Stimulated activated CD4-positive, alpha-beta T cell treated with anti-CD3 and anti-CD28 coated beads, TNF-alpha, amount 100 ng/mL, for 48 hours (primary cell): ENCODE measurements at places on chromosomes 5 and 9.

DNA sequence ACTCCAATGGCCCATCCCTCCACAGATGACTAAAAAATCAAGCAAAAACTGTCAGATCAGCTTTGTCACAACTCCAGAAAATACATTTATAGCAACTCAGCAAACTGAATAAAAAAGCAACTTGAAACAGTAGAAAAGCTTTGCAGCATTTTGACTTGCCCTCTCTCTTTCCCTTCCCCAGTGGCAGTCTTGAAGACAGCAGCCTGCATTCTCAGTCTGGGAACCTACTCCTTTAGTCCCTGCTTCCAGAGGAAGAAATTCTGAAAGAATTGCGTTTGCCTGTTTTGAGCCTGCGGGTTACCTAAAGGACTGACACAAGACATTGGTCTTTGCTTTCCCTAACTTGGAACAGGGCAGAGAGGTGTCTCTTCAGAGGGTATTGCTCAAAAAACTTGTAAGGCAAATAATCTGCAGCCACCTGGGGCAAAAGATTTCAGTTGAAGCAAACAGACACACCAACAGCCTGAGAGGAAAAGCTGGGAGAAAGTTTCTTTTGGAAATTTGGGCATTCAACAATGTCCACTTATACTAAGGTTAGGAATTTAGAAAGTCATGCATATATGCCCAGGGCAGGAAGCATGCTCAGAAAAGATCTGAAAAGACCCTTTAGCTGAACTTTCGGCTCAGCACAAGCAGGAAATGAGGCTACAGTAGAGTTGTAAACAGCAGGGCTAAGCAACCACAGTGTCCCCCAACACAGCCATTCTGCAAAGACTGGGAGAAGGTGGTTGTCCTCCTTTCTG is 15.2 kb upstream of the SLC35D2 start:
- DNase-seq = no peak

DNA sequence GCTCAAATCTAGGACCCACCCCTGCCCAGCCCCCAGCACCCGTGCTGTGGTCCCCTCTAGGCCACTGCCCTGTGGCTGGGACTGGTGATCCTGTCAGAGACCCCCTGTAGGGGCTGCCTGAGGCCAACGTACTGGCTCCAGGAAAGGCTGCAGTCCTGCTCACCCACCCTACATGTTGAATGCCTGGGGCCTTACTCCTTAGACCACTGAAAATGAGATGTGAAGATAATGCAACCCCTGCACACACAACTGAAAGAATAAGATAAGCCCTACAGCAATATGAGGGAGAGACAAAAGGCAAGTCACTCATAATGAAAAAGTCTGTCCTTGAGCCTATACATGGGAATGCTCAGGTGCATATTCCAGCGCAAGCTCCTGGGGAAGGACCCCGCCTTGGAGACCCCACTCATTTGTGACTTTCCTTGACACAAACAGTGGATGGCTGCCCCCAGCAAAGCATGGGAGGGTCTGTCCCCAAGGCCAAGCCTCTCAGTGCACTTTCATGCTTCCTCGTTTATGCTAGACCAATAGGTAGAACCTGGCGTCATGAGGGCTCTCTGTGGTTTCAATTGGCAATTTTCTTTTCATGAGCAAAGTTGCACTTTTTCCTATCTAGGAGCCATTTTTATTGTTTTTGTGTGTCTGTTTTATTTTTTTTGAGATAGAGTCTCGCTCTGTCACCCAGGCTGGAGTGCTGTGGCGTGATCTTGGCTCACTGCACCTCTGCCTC is 12.5 kb upstream of the WNK2 start:
- no peak for DNase-seq

- DNase-seq = no peak
Measured at GRCh38 chr5:170867825-170868224, 6.0 kb downstream of the RANBP17 start.

GRCh38 chr5:74945561-74946165 is 79.5 kb upstream of the FAM169A start:
- peak; percentile 10 for DNase-seq

DNA sequence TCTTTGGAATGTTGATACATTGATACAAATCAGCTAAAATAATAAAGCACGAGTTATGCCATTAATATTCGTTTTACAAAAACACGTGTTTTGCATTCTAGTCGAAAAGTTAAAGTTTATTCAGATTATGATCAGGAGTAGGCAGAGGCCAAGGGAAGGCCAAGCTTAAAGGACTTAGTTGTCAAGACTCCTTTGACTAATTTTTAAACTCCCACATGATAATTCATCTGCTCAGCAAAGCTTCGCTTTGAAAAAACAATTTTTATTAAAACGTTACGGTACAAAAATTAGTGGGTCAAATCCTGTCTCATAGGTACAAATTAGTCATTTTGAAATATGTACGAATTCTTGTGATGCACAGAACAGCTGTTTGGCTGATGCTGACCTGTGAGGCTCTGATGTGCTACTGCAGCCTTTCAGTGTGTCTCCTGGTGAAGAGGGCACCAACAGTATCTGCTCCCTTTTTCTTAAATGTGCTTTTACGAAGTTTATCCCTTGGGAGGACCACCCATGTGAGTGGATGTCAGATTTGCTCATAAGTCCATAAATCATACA is 23.0 kb upstream of the NR3C1 start:
- no peak for DNase-seq

- no peak for DNase-seq
Measured at GRCh38 chr5:69467442-69468225, 25.0 kb upstream of the OCLN start.

DNA sequence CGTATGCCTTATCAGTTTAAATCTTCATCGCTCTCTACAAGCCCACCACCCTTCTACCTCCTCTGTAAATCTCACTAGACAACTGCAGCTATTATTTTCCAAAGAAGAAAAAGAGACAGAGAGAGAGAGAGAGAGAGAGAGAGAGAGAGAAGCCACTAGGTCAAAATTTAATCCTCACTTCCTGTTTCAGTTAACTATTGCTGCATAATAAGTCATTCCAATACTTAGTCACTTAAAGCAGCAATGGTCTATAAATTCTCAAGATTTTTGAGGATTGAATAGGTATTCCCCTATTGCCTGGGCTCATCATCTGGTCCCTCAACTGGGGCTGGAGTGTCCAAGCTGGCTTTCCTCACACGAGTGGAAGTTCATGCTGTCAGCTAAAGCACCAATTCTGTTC is 68.8 kb downstream of the ITGA1 start:
- DNase-seq = no peak

GRCh38 chr5:16970260-16970659 is 34.2 kb upstream of the MYO10 start:
- no peak for DNase-seq

DNA sequence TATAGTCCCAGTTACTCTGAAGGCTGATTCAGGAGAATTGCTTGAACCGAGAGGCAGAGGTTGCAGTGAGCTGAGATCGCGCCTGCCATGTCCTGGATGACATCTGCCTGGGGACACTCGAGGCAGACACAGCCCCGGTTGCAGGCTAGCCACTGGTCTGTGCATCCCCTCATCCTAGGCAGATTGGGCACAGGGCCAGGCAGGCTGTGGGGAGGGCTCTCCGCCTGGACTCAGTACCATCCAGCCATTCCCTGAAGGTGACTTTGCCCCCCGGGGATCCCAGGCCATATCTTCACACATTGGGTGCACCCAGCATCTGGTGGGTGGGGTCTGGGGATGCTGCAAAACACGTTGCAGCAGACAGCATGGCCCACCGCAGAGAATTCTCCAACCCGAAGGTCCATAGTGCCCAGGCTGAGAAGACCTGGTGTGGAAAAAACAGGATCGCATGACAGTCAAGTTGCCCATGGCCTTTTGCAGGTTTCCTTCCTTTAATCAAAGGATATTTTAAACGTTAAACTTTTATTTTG is 50.9 kb upstream of the SUSD3 start:
- no peak for DNase-seq

DNA sequence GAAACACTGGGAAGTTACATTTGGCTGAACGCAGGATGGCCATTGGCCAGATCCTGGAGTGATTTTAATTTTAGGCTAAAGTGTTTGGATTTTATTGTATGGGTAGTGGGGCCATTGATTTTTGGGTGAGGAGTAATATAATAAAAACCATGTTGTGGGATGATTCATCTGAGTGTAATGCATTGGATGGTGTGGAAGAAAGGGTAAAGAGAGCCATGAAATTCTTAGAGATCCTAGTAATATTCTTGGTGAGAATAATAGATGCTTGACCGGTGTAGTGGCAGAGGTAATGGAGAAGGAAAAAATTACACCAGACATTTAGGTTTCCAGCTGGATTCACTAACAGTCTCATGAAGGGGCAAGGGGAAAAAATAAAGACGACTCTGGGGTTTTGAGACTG is 158.1 kb downstream of the NPR3 start:
- no peak for DNase-seq

DNA sequence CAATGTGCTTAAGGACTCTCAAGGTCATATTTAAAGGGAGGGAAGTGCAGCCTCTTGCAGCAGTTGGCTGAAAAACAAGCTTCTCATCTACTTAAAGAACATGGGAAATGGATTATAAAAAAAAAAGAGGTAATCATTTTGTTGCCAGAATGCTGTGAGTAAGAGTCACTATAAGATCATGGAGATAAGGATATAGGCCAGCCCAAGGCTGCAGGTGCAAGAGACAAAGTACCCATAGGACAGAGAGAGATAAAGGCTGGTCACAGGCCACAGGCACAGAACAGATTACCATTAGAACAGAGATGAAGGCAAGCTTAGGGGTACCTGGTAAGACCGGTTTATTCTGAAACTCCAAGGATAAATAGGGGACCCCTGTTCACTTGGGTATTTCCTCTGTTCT is 70.5 kb downstream of the CDKN2A start:
- DNase-seq = no peak

GRCh38 chr5:158979290-158979689 is 120.4 kb downstream of the EBF1 start:
- DNase-seq = no peak

- DNase-seq = no peak
Measured at GRCh38 chr9:71863631-71864030, 47.4 kb downstream of the ABHD17B start.

- DNase-seq = no peak
Measured at GRCh38 chr5:68802430-68802829, 291.4 kb upstream of the SLC30A5 start.

- no peak for DNase-seq
Measured at GRCh38 chr9:86350006-86350760, 4.0 kb downstream of the TUT7 start.

- no peak for DNase-seq
Measured at GRCh38 chr9:130849356-130849755, 14.3 kb downstream of the ABL1 start.

DNA sequence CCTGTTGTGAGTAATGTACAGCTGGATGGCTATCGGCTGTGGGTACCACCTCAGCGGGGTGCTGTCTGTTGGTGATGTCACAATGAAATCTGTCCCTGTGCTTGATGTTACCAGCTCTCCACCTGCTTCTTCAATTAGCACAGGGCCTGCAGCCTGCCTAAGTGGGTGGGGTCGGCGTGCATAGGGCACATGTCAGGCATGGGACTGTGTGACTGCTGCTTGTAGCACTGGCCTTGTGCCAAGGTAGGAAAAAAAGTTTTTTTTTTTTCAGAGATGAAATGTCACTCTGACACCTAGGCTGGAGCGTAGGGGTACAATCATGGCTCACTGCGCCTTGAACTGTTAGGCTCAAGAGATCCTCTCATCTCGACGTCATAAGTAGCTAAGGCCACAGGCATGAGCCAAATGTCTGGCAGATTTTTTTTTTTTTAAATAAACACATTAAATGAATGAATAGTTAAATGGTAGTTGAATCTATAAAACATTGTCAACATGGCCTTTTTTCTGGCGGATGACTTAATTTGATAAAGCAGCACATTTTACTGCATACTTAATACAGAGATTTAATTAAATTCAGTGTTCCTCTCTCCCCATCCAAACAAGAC is 222.5 kb downstream of the NXNL2 start:
- DNase-seq = no peak

DNA sequence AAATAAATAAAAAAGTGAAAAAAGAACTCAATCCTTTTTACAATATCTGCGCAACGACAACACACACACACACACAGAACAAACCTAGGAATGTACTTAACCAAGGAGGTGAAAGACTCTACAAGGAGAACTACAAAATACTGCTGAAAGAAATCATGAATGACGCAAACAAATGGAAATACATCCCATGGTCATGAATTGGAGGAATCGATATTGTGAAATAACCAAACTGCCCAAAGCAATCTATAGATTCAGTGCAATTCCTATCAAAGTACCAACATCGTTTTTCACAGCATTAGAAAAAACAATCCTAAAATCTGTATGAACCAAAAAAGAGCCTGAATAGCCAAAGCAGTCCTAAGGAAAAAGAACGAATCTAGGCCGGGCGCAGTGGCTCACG is 29.9 kb upstream of the NRARP start:
- DNase-seq = no peak

- DNase-seq = no peak
Measured at GRCh38 chr5:152259702-152260101, 145.4 kb downstream of the NMUR2 start.

- no peak for DNase-seq
Measured at GRCh38 chr9:110591526-110591925, 12.0 kb upstream of the SVEP1 start.

DNA sequence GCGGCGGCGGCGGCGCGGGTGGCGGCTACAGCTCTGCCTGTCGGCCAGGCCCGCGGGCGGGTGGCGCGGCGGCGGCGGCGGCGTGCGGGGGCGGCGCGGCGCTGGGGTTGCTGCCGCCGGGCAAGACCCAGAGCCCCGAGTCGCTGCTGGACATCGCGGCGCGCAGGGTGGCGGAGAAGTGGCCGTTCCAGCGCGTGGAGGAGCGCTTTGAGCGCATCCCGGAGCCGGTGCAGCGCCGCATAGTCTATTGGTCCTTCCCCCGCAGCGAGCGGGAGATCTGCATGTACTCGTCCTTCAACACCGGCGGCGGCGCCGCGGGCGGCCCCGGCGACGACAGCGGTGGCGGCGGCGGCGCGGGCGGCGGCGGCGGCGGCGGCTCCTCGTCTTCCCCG is 296 bp downstream of the ZSWIM6 start:
- DNase-seq = no peak

DNA sequence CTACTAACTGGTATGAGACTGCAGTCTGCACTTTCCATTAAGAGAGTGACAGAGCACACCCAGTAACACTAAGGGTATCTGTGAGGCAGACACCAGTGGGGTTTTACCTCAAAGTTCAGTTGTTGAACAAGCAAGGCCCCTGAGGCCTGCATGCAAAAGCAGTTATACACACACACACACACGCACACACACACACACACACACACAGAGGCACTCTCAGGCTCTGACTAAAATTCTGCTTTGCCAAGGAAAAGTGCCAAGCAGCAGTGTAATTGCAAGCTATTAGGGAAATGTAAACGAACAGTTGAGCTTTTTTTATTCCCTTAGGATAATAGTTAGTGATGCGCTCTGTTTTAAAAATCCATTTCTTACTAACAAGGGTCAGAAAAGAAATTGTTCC is 377.1 kb downstream of the SPOCK1 start:
- DNase-seq = no peak

GRCh38 chr5:83145882-83146331 is 68.6 kb downstream of the XRCC4 start:
- no peak for DNase-seq

DNA sequence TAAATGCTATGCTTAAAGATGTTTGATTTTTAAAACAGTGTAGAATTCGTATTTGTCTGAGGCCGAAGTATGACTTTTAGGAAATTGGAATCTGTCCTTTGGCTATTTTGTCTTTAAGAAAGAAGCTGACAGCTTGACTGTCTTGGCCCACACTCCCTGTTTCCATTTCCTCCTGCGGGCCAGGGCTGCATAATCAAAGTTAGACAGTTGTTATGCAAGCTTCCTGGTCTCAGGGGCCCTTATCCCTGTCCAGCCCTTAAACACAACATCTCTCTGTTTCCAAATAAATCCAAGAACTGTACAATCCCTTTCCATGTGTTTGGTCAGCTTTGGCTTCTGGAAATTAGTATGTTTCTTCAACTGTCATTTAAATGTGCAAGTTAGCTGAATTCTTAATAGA is 54.6 kb upstream of the ECM2 start:
- no peak for DNase-seq
